IPS DF 6.9 (cell line): ENCODE measurements at places on chromosomes 1 and 21.

- peak; percentile 11 for DNase-seq
Measured at GRCh38 chr1:80217377-80217986, 1211.0 kb upstream of the ADGRL4 start.

DNA sequence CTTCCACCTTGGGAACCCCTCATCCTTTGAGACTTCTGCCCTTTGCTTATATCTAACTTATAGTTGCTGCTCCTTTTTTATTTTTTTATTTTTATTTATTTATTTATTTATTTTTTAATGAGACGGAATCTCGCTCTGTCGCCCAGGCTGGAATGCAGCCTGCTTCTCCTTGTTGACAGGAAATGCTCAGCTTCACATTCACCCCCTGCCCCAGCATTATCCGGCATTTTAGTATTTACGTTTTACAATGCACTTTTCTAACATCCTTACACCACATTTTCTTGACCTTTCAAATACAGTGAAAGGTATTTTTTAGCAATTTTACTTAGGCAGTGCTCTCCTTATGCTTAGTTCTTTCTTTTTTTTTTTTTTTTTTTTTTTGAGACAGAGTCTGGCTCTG is 14.9 kb downstream of the CXADR start:
- DNase-seq = no peak

GRCh38 chr21:41627428-41627827 is 119.5 kb upstream of the TMPRSS2 start:
- DNase-seq = no peak

DNA sequence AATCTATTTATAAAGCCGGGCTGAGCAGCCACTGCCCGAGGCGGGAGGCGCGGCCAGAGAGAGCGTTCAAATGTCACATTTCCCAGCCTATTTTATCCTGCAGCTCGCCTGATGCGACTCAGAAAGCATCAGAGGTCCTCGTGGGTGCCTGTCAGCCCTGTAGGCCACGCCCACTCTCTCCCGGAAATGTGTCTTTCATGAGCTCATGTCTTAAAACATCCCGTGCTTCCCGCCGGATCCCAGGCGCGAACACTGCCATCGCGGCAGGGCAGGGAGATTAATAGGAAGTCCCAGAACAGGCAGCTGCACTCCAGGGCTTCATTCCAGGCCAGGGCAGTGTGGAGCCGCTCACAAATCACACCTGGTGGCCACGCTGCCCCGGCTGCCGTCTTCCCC is 117.5 kb downstream of the PRDM16 start:
- DNase-seq = no peak

DNA sequence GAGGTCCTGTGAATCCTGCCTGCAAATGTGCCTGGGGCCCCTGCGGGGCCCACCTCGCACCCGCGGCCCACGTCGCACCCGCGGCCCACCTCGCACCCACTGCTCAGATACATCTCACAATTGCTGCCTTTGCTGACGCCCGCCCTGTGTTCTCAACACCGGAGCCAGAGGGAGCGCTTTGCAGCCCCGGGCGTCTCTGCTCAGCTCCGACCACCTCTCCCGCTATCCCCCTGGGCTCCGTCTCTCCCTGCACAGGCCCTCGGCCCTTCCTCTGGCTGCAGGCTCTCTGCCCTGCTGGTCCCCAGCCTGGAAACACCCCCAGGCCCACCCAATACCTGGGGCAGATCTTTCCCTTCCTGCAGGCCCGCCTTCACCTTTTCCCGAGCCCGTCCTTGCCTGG is 44.8 kb downstream of the TP73 start:
- no peak for DNase-seq

DNA sequence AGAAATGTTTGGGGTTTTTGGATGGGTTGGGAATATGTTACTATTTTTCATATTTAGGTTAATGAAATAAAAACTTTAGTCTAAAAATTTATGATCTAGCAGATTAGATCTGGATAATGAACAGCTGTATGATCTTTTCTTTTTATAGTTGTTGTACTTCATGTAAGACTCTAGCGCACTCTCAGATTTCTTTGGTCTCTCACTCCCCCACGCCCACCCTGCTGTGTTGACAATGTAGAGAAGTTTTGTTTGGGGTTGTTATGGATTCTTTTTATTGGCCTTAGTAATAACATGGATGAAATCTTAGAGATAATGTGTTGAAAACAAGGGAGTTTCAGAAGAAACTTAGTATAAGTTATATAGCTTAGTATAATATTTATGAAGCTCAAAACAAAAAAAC is 5.5 kb downstream of the KLF18 start:
- no peak for DNase-seq

DNA sequence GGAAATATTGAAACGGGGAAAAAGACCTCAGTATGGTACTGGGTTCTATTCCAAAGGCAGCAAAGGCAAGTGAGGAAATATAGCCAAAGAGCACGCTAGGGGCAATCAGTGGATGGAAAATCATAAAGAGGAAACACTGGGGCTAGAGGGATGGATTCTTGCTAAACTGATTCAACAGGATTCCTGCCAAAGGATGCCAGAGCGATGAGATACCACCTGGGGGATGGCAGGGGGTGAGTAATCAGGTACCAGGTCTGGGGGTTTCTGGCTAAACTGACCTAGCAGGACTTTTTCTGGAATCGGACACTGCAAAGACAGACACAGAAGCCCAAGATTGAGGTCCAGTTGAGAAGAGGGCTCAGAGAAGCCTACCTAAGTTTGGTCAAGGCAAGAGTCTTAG is 6.7 kb downstream of the CHI3L2 start:
- DNase-seq = no peak

- DNase-seq = no peak
Measured at GRCh38 chr1:118627435-118627834, 360.7 kb downstream of the TBX15 start.

DNA sequence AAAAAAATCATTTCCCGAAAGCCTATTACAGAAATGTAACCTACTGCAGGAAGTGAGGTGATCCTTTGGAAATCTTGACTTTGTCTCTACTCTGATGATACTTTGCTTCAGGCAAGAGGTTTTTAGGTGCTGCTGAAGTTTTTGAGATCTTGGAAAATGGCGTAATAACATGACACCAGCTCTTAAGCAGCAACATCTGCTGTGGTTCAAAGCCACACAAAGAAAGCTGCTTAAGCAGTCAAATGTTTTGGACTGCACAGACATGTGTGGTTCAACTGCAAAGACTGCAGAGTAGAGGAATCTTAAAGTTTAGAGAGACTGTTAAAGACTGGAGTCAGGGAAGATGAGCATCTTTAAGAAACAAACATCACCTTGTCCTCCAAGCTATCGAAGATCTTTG is 139.0 kb downstream of the RASAL2 start:
- DNase-seq = no peak

- no peak for DNase-seq
Measured at GRCh38 chr21:38561613-38562581, 63.6 kb upstream of the ERG start.

- no peak for DNase-seq
Measured at GRCh38 chr1:166153525-166154314, 13.1 kb downstream of the FAM78B start.

DNA sequence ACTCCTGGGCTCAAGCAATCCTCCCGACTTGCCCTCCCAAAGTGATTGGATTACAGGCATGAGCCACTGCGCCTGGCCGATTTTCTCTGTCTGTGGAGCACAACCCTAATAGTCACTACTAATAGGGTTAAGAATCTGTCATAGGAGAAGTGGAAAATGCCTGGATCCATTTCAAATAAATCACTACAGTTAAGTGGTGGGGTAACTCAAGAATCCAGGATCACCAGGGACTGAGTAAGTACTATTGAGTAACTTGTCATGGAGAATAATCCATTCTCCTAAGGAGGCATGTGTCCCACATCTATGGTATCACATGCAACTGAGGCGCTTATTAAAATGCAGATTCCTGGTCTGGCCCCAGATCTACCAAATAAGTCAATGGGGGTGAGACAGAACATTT is 53.2 kb downstream of the OPTC start:
- no peak for DNase-seq

DNA sequence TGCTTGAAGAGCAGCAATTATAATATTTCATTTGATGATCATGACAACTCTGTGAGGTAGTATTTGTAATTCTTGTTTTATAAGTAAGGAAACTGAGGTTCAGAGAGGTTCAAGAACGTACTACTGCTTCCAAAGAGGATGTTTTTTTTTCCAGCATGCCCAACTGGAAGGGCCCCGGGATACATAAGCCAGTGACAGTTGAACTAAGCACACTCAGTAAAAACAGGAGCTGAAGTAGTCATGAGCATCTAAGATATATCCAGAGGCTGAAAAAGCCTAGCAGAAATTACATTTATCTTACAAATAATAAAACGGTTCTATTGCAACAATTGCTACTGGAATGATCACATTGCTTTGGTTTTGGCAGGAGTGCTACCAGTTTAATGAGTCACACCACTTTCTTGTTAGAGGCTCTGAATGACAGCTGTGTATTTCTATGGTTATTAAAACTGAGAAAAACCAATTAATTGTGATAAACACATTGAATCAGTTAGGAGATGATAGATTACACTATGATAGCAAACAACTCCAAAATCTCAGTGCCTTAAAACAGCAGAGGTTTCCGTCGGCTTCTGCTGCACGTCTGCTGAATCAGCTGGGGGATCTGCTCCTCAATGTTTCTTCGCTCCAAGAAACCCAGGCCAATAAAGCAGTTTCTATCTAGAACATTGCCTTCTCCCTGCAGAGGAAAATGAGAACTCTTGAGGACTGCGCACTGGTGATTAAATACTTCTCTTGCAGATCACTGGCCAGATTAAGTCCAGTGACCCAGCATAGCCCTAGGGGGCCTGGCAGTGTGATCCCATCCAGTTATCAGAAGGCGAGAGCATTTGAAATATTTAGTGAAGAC is 522.7 kb downstream of the PLPP3 start:
- DNase-seq = no peak

DNA sequence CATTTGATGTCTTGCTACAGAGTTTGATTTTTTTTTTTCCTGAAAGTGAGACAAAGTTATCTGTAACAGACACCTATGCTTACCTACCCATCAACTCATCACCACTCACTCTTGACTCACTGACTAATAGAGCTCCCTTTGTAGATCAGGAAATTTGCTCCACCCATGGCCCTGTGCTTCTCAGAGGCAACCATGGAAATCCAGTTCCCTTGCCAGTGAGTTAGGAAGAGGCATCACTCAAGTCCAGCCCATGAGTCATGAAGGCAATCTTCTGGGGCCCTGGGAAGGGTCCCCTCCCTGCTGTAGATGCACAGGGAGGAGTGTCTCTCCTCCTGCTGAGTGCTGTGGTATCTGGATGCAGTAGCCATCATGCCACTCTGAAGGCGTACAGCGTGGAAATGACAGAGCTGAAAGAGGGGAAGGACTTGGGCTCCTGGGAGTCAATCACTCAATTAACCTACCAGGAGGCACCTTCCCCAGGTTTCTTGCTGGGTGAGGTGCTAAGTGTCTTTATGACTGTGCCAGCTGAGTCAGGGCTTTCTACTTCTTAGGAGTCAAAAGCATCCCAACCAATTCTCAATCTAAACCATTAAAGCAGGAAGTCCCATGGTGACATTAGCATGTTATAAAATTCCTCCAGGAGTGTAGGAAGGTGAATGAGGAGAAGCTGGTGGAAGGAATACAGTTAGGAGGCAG is 56.1 kb downstream of the DNTTIP2 start:
- no peak for DNase-seq

GRCh38 chr1:19635646-19636045 is 8.5 kb upstream of the NBL1 start:
- no peak for DNase-seq

DNA sequence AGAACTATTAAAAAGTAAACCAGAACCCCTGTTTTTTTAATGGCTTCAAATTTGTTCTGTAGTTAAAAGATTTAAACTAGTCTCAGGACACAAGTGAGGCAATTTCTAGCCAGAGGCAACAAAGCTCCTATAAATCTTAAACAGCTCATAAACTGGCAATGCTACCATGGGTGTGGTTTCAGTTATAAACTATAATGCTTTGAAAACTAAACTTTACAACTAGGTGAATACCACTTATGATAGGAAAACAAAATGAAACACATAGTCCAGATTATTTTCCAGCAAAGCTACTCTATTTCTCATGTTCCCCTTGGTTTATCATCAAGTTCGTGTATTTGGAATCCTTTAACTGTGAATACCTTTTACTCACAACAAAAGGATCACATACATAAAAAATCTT is 282.5 kb downstream of the VAV3 start:
- DNase-seq = no peak

- no peak for DNase-seq
Measured at GRCh38 chr1:52102336-52103013, 39.4 kb upstream of the ZFYVE9 start.

- DNase-seq = no peak
Measured at GRCh38 chr1:160963521-160963920, 8.9 kb upstream of the ITLN2 start.

DNA sequence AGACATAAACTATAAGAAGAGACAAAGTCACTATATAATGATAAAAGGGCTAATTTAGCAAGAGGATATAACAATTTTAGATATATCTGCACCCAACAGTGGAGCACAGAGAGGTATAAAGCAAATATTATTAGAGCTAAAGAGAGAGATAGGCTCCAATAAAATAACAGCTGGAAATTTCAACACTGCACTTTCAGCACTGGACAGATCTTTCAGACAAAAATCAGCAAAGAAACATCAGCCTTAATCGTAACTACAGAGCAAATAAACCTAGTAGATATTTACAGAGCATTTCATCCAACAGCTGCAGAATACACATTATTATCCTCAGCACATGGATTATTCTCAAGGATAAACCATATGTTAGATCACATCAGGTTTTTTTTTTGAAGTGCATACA is 642.9 kb downstream of the AMY1C start:
- DNase-seq = no peak

GRCh38 chr1:214220891-214221290 is 60.1 kb upstream of the SMYD2 start:
- DNase-seq = no peak

DNA sequence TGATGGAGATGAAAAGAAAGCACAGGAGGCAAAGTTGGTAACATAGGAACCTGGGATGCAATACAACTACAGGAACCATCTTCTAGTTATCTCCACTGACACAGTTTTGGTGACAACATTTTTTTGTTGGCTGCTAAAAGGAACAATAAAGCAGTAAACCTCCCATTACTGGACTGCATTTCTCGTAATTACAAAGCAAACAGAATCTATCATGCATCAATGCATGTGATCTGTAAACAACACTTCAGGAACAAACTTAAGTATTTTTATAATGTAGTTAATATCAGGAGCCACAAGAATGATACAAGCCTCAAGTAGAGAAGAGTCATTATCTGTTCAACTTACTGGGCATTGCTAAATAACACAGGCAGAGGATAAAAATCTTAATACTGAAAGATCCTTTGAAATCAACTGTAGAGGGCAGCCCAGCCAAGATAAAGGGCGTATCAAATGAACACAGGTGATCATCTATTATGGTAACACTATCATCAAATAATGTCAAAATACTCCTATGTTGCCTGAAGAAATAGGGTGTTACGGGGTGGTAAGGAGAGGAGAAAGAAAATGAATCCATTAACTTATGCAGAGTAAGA is 193.3 kb downstream of the EIF4G3 start:
- no peak for DNase-seq

GRCh38 chr1:231862611-231863010 is 236.0 kb downstream of the DISC1 start:
- DNase-seq = no peak
